ENCODE measurements at places on chromosomes 7 and 10. TPM values are rescaled to one million over a fixed set of nuclear protein-coding genes. Genes with fewer than 3 reads are reported as not detected.

The EBLN1 gene
- total RNA-seq, result not detected

The TCF7L2 gene
- total RNA-seq, result 1.4 TPM

- no peak overlapping the region for H3K4me3 ChIP-seq
Measured at GRCh38 chr10:33012306-33012705, 54.3 kb upstream of the ITGB1 start.

DNA sequence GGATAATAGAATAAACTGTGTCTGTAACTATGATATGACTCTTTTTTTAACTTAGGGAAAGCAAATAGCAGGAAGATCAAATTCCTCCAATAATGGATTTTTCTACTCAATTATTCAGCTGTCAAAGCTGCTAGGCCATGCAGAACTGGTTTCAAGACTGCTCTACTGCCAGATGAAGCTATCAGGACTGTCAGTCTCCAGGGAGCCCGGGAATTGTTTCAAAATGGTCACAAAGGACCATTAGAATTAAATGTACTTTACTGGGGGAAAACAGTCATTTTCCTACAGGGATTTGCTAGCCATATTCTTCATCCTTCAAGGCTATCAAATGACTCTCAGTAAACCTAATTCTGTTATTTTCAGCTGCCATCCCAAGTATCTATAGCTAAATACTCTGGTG is 276.3 kb downstream of the LHFPL3 start:
- H3K27me3 ChIP-seq, result no peaks in the 10 kb centered on the region
- no peak overlapping the region for H3K4me3 ChIP-seq
- no peak for DNase-seq

GRCh38 chr10:112426111-112426510 is 20.6 kb downstream of the ZDHHC6 start:
- H3K27ac ChIP-seq, result no peak overlapping the region
- no peak for DNase-seq
- no peaks in the 10 kb centered on the region for H3K27me3 ChIP-seq

DNA sequence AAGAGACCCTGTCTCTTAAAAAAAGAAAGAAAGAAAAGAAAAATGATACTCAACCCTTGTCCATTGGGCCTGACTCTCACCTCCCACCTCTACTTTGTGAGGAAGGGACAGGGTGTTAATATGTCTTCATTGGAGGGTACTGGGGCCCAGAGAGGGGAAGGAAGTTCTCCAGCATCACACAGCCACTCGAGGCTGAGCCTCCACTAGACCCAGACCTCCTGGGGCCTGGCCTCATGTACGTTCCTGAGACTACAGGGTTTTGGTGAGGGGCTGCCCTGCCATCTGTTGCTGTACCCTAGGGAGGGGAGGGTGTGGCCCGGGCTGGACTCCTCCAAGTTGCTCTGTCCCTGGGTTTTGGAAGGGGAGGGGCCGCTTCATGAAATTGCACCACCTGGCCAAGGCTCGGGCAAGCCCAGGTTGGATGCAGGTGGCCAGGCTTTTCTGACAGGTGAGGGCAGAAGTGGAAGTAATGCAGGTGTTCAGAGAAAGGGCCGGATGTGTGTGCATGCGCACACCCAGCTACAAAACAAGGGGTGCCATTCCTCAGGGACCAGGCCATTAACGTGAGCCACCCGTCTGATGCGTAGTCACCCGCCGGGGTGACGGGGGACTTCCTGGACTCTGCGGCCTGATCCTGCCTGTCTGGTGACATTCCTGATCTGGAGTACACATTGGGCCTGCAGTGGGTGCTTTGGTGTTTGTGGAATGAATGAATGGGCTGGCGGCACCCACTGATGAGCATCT is 21.7 kb downstream of the GTF2IRD1 start:
- H3K4me1 ChIP-seq, result peaks cover 3% of the 10 kb centered on the region
- no peaks in the 10 kb centered on the region for H3K27me3 ChIP-seq
- DNase-seq, result no peak
- no peak overlapping the region for H3K4me3 ChIP-seq

DNA sequence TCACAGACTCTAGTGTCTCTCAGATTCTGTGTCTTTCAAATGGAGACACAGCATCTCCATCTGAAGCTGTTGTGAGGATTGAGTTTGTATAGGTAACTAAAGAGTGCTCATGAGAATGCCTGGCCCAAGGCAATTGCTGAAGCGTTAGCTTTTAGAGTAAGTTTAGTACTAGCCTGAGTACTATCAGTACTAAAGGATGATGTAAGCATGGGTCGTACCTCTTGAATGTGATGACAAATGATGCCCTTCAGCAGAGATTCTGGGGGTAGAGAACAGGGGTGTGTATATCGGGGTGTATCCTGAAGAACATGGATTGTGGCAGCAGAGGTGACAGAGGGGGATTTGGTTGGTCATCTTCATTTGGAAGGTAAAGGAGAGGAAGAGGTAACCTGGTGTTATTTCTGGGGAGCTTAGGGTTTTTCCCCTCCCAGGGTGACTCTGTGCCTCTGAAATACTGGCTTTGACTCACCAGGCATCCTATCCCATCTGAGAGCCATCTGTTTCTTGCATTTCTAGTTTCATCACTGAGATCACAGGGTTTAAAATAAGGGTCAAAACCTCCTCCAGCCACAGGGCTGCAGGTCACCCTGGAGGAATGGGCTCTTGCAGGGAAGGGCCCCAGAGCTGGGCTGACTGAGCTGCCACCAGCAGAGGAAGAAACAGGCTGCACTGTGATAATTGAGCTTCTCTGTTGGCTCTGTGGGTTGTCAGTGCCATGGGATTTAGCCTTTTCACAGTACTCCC is 756.0 kb downstream of the KCNMA1 start:
- H3K27ac ChIP-seq, result no peak overlapping the region
- DNase-seq, result no peak
- no peak overlapping the region for H3K4me3 ChIP-seq
- no peaks in the 10 kb centered on the region for H3K4me1 ChIP-seq
- no peaks in the 10 kb centered on the region for H3K36me3 ChIP-seq
